MV-4-11 (cell line): ENCODE measurements at places on chromosomes 11 and 22.
A peak's percentile ranks its signal among the peaks of the same experiment; 100 is the strongest.

DNA sequence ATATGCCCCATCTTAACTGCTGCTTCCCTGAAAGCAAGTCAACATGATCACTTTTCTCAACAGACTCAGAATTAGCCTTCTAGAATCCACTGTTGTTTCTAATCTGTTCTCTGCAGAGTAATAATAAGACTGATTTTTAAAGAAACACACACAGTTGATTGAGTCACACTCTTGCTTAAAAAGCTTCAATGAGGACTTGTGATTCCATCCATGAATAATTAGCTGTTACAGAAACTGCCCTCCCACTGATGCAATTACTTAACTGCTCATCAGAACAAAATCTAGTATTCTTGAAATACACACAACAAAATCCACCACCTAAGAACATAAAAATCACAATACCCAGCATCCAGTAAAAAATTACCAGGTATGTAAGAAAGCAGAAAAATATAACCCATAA lies 100.5 kb upstream of the TIMP3 start:
- no peak for DNase-seq

GRCh38 chr22:41124086-41124485 lies 31.7 kb downstream of the EP300 start:
- no peak for DNase-seq

- no peak for DNase-seq
Measured at GRCh38 chr22:20232781-20233180, 35.3 kb downstream of the RTN4R start.

- no peak for DNase-seq
Measured at GRCh38 chr11:61139387-61139786, 21.8 kb downstream of the VPS37C start.

- no peak for DNase-seq
Measured at GRCh38 chr11:106594751-106595351, 423.4 kb downstream of the GUCY1A2 start.

DNA sequence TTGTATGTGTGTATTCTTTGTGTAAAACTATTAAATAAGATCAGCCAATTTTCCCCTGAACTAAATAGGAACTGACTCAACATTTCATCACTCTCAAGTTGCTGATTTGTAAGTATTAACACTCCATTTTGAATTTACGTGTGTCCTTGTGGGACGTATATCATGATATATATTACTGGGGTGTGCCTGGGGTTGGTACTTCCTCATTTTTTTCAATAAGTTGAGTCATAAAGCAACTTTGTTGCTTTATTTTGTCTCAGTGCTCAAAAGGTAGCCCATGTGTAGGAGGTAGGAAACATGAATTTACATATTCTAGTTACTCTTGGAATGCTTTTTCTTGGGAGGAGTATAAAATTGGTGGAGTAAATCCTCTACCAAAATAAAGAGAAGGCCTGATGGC lies 193.9 kb upstream of the RAG2 start:
- no peak for DNase-seq

DNA sequence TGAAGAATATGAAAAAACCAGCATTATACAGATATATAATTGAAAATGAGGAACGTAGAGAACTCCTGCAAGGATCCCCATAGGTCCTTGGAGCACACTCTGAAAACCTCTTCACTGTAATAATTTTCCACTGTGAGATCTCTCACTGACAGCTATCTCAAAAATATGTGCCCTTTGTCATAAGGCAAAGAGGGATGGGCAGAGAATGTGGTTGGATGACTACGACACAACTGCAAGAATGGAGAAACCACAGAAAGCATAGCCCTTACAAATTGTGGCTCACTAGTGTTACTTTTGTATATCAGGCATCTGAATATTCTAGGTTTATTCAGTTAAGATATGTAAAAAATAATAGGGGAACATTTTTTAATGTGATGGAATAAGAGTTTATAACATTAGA lies 7.9 kb upstream of the CTSC start:
- peak; percentile 63 for DNase-seq

GRCh38 chr11:64096835-64097234 lies 61.1 kb downstream of the FLRT1 start:
- no peak for DNase-seq

DNA sequence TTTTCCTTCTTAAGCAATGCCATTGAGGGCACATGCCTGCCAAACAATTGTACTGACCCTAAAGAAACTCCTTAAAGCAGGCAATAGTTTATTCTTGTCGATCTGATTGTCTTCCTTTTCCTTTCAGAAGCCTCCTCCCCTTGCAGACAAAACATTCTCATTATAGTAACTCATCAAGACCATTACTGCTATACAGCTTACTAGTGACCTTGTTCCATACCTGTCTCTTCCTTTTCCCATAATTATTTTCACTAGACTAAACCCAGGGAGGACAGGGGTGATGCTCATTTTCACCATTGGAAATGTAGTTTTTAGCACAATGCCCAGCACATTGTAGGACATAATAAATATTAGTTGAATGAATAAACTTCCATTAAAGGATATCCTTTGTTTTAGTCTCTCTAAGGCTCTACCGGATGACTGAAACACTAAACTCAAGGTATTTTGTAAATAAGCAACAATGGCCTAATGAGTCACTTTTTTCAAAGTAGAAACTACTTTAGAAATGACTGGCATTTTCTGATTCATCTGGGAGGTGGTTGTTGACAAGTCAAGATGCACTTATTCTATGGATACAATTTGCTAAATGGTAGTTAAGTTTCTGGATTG lies 9.3 kb upstream of the MSANTD4 start:
- DNase-seq: no peak

DNA sequence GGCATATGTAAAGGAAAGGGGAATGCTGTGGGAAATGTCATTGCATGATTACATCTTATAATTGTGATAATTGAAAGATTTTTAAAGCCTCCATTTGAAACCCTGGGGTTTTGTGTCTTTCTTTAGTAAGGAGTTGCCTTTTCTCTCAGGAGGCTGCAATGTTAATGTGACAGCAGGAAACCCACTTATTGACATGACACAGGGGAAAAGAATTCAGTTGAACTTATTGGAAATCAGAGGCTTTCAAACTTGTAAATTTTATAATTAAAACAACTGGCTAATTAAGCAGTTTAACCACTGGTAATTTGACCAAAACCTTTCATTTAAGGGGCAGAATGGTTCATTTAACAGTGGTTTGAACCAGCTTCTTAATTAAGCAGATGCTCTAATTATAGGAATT lies 31.2 kb downstream of the MRPL48 start:
- DNase-seq: no peak

- DNase-seq: peak; percentile 30
Measured at GRCh38 chr11:98589967-98590366, 430.8 kb upstream of the CNTN5 start.
